Immature natural killer cell (primary cell): ENCODE measurements at places on chromosomes 13 and 19.

GRCh38 chr19:45767410-45767880 lies 1.6 kb downstream of the SIX5 start:
- peak overlapping the region; percentile 36 for H3K4me3 ChIP-seq
- peaks cover 14% of the 10 kb centered on the region for H3K4me1 ChIP-seq
- H3K36me3 ChIP-seq, result no peaks in the 10 kb centered on the region
- H3K27ac ChIP-seq, result no peak overlapping the region

- H3K4me1 ChIP-seq, result no peaks in the 10 kb centered on the region
- DNase-seq, result no peak
- H3K36me3 ChIP-seq, result no peaks in the 10 kb centered on the region
Measured at GRCh38 chr13:101869553-101869952, 417.1 kb downstream of the ITGBL1 start.

DNA sequence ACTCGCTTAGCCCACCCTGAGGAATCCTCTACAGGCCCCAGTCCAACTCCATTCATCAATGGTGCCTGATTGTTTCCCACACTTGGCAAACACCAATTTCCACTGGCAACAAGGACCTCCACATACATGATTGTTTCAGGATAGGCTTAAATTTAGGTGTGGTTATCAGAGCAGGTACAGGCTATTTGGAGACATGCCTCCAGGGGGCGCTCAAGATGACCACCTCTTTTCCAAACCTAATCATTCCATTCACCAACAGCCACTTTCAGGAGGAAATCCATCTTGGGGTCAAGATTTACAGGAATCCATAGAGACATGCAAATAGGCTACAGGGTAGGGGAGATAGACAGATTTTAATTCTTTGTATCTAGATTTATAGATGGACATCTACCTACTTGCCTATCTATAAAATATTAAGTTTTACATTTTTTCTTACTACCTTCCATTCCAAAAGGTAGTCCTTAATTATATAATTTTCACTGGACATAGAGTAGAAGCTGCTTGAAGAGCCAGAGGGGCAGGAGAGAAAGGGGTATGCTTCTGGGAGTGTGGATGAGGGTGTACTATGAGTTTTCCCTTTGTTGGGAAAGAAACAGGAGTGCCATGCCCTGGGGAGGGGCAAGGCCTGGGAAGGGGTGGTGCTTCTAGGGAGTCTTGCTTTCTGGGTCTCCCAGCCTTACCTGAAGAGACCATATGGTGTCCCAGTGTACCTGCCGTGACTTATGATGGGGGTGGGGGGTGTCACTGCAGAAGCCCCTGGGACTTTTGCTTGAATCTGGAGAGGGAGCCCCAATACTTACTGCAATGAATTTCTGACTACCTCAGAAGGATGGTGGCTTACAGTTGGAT lies 14.1 kb upstream of the PCDH8 start:
- no peaks in the 10 kb centered on the region for H3K4me1 ChIP-seq
- no peak for DNase-seq
- no peak overlapping the region for H3K27ac ChIP-seq
- H3K4me3 ChIP-seq, result no peak overlapping the region
- no peaks in the 10 kb centered on the region for H3K36me3 ChIP-seq

DNA sequence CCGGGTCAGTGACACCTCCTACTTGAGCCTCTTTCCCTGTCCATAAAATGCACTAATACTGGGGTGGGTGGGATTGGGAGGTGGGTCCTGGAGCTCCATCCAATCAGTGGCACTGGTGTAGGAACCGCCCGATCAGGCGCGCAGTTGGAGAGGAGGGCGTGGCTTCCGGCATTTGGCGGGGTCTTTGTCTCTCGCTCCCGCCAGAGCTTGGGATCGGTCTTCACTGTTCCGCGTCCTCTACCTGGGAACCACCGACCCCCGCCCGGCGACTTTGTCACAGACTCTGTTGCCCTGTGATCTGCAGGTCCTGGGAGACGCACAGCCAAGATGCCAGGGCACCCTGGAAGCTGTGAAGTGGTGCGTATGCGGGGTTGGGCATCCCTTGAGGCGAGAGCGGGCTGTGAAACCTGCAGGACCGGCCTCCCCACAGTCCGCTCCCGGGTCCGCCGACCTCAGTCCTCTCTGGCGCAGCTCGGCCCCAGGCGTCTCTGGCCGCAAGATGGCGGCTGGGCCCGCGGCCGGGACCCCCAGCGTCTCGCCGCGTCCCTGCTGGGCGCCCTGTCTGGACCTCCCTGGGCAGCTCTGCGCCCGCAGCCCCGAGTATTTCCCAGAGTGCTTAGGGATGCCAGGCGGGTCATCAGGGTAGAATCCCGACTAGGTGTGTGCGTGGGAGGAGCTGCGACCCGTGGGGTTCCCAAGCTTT lies 41.6 kb upstream of the ZNF730 start:
- H3K36me3 ChIP-seq, result peaks cover 4% of the 10 kb centered on the region
- no peak overlapping the region for H3K27ac ChIP-seq
- DNase-seq, result no peak
- H3K27me3 ChIP-seq, result peaks cover 1% of the 10 kb centered on the region
- H3K4me3 ChIP-seq, result peak overlapping the region; percentile 54

DNA sequence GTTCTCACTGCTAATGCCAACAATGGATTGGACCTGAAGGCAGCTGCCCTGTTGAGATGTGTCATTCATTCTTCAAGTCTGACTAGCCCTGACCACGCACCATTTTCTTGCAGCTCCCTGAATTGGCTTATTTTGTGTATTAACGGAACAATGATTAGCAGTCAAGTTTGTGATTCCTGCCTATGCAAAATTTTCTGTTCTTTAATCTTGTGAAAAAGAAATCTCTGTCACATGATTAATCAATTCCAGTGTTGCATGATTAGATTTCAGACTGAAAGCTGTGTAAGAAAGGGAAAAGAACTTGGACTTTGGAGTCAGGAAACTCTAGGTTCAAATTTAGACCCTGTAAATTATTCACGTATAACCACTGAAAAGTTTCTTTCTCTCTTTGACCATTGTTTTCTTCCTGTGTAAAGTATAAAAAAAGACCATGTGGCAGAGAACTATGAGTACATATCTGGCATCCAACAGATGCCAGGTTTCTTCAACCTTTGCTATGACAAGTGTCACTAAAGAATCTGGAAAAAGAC lies 64.5 kb upstream of the SLC10A2 start:
- no peaks in the 10 kb centered on the region for H3K36me3 ChIP-seq
- no peak overlapping the region for H3K4me3 ChIP-seq
- no peak for DNase-seq
- no peaks in the 10 kb centered on the region for H3K4me1 ChIP-seq
- H3K27ac ChIP-seq, result no peak overlapping the region
- H3K27me3 ChIP-seq, result no peaks in the 10 kb centered on the region

GRCh38 chr13:30049692-30050091 lies 199.3 kb upstream of the UBL3 start:
- peaks cover 19% of the 10 kb centered on the region for H3K4me1 ChIP-seq
- H3K36me3 ChIP-seq, result no peaks in the 10 kb centered on the region
- DNase-seq, result no peak
- no peak overlapping the region for H3K27ac ChIP-seq
- no peak overlapping the region for H3K4me3 ChIP-seq
